GM12892 (cell line): ENCODE measurements at places on chromosomes 16 and 17.

DNA sequence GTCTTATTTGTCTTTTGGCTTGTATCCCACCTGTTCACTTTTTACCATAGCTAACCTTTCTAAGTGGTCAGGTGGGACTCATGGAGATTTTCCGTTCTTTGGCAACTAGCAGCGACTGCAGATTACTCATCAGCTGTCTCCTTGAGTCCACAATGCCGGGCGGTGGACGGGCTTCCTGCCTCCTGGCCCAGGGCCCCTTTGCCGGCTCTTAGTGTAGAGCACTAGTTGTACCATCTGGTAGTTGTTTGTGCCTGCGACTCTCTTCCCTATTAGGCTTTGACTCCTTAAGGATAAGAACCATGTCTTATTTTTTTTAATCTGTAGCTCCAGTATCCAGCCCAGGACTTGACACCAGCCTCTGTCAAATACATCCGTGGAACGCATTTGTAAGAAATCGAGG is 399.9 kb downstream of the WWOX start:
- no peak for DNase-seq

- no peak for DNase-seq
Observed at GRCh38 chr16:89183975-89184676, 12.6 kb downstream of the CDH15 start.

DNA sequence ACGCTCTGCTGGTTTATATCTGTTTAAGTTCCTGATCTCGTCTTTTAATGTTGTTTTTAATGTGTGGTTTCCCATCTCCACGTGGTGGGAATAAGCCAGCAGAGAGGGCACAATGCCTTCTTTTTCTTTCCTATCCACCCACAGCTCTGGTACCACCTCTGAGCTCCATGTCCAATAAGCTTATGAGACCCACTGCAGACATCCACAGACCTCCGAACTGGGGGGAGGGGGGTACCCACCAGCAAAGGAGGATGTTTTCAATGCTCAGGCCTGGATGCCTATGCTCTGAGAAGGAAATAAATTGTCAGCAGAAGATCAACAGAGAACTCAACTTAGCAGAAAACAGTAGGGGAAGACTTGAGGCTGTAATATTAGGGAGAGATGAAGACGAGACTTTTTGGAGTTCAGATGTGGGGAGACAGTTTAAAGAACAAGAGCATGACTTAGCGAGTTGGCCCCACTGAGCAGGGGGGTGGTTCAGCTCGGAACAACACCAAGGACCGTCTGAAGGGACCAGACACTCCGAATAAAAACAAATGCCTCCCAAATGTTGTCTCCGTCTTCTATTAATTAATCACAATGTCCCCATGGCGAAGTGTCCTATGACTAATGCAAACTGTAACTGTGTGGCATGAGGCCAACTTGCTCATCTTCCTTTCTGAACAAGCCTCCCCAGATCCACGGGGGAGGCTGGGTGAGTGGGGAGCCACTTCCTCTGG is 62.7 kb downstream of the GAS7 start:
- no peak for DNase-seq

GRCh38 chr16:17257426-17258023 is 213.2 kb downstream of the XYLT1 start:
- no peak for DNase-seq

DNA sequence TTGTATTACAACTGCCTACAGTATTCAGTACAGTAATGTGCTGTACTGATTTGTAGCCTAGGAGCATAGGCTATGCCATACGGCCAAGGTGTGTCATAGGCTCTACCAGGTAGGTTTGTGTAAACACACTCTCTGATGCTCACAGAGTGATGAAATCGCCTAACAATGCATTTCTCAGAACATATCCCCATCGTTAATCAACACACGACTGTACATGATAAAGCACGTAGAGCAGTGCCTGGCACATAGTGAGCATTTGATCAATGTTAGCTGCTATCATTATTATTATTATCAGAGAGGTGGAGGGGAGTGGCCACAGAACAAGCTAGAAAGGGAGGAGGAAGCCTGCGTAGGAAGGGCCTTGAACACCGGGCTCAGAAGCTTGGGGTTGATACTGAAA is 81.1 kb upstream of the LHX1 start:
- DNase-seq: no peak

DNA sequence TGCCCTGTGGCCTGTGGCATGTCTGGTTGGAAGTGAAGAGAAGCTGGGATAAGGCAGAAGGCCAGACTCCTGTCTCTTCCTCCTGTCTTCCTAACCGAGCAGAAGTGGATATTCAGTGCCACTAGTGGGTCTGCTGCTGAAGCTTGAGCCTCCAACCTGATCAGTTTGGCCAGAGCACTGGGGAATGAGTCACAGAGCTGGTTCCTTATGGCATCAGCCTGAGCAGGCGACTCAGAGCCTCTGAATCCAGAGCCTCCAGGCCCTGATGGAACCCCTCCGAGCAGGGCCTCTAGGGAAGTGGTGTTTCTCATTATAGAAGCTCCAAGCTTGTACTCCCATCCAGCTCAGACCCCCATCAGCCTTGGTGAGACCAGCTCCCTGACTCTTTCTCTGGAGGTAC is 2.0 kb downstream of the WSCD1 start:
- no peak for DNase-seq

DNA sequence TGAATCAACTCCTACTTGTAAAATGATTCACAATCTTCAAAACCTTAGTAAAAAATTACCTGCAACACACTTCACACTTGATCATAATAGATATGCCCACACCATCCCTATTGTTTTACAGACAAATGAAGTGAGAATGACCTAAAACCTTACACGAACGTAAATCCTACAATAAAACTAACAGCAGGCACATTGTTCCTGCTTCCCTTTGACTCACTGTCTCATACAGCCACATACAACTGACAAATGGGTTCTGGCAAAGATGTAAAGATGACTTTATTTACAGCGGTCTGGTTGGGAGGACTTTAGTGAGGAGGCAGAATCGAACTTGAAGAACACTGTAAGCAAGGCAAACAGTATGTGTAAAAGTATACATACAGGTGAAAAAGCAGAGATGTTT is 188.7 kb downstream of the MYO1D start:
- no peak for DNase-seq

- DNase-seq: no peak
Observed at GRCh38 chr17:19337712-19338023, 24.9 kb downstream of the B9D1 start.

DNA sequence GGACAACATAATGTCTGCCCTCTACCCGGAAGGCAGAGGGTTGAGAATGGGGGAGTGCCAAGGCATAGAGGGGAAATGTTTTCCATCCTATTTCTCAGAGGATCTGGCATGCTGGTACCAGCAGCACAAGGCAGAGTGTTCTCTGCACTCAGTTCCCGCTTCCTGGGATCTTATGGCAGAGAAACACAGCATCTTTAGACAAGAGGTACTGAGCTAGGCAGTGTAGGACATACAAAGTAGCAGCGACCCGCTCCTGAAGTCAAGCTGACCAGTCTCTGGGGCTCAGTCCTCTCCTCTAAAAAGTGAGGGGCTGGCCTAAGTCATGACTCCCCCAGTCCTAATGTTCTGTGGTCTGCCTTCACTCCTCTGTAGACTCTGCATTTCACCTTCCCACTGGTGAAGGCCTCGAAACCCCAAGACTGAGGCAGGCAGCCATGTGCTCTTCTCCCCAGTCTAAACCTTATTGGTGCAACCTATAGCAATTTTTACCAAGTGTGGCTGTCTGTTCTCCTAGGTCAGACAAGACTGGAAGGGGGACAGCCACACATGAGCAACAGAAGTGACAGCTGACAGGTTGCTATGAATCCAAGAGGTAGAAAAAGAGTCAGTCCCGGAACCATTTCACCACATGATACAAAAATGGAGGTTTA is 11.3 kb upstream of the TSPOAP1 start:
- DNase-seq: peak; percentile 2

DNA sequence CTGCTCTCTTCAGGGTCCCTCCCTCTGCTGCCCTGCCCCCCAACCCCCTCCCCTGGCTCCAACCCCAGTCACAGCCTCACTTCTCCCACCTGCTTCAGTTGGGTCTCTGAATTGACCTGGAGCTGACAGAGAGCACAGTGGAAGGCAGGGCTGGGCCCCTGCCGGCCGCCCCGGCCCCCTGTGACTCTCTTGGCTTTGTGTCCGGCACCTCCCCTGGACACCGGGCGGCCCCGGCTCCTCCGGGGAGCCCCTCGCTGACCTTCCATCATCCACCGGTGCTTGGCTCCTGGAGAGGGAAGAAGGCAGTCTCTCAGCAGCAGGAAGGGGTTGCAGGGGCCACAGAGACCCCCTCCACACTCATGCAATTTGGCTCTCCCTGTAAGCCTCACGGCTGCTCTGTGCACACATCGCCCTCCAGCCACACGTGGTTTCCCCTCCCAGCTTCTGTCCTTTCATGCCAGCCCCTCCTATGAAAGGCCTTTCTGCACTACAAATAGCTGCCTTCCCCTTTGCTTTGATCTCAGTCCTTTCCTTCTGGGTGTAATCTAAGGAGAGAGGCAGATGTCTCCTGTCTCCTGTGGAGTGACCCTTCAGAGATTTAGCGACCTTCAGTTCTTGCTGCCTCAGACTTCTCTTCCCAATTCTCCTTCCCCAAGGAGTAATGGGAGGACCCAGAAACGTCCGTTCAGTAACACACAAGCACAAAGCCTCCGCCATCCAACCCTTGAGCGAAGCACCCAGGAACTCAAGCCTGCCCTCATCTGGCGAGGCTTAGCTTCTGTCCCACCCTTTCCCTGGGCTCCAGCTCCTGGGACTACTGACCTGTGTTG is 8.3 kb downstream of the NKIRAS2 start:
- no peak for DNase-seq

GRCh38 chr16:12265108-12265507 is 288.6 kb downstream of the SNX29 start:
- no peak for DNase-seq

DNA sequence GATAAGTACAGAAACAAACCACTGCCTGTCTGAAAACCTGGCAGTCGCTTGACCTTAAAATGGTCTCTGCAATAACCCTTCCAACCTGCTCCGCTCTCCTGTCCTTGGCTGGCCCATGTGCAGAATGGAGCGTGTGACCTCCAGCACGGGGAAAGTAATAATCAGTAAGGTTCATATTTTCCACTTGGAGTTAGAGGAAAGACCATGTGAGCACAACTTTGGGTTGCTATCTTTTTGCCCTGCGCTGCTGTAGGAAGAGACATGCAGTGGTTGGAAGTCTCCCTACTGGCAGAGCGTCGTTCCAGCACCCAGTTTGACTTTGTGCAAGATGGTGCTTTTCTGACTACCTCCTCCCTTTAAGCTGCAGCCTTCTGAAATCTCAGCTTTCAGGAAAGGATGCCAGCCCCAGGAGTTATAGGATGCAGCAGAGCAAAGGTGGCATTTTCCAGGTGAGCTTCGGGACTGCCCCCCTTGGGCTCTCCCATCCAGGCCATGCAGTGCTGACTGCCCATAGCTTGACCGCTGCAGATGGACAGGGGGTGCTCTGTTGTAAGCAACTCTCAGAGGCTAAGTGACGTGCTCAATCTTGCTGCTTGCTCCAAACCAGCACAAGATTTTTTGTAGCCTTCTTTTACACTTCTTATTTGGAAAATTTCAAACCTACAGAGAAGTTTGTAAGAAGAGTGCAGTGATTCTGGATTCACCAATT is 110.7 kb upstream of the NOL11 start:
- DNase-seq: no peak

DNA sequence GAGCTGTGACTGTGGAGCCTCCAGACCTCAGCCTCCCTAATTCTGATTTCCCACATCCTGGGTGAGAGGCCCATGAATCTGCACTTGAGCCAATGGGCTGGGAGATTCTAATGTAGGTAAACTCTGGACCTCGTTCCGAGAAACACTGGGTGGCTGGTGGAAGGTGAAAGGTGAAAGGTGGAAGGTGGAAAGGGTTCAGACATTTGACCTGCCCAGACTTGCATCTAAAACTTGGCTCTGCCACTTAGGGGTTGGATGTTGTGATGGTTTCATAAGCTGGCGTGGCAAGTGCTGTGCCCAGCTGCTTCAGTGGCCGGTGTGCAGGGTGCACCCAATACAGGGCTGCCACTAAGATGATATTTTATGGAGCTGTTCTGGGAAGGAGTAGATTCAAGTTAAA is 24.8 kb downstream of the SYT17 start:
- DNase-seq: no peak

- no peak for DNase-seq
Observed at GRCh38 chr17:76968707-76969597, 100.7 kb downstream of the MGAT5B start.

GRCh38 chr17:66717641-66718058 is 117.3 kb upstream of the CACNG5 start:
- DNase-seq: no peak

- no peak for DNase-seq
Observed at GRCh38 chr16:65547772-65548446, 426.0 kb upstream of the CDH11 start.

DNA sequence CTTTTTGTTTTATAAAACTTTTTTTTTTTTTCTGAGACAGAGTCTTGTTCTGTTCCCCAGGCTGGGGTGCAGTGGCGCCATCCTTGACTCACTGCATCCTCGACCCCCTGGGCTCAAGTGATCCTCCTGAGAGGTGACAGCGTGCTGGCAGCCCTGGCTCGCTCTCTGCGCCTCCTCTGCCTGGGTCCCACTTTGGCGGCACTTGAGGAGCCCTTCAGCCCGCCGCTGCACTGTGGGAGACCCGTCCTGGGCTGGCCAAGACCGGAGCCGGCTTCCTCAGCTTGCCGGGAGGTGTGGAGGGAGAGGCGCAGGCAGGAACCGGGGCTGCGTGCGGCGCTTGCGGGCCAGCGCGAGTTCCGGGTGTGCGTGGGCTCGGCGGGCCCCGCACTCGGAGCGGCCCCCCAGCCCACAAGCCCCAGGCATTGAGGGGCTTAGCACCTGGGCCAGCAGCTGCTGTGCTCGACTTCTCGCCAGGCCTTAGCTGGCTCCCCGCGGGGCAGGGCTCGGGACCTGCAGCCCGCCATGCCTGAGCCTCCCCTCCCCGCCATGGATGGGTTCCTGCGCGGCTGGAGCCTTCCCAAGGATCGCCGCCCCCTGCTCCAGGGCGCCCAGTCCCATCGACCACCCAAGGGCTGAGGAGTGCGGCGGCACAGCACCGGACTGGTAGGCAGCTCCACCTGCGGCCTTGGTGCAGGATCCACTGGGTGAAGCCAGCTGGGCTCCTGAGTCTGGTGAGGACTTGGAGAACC is 49.6 kb upstream of the HELZ start:
- no peak for DNase-seq

- no peak for DNase-seq
Observed at GRCh38 chr17:49646391-49647255, 31.3 kb downstream of the SPOP start.

DNA sequence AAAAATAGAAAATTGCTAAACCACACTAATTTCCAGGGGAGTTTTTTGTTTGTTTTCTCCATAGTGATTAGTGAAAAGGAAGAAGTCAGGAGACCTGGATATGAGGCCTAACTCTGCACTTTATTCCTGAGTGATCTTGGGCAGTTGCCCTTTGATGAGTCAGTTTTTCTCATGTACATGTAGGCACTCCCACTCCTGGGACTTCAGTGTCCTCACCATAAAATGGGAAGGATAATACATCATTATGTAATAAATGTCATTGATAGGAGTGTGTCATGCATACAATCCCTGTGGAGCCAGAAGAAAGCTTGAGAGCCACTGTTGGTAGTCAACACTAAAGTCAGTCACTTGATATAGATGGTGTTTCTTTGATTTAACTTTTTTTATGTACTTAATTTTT is 32.5 kb downstream of the WIPF2 start:
- DNase-seq: no peak

GRCh38 chr16:64990101-64990500 is 131.8 kb downstream of the CDH11 start:
- no peak for DNase-seq

GRCh38 chr17:56675876-56676660 is 82.6 kb downstream of the NOG start:
- no peak for DNase-seq
